ENCODE measurements at places on chromosomes 13 and 19.

DNA sequence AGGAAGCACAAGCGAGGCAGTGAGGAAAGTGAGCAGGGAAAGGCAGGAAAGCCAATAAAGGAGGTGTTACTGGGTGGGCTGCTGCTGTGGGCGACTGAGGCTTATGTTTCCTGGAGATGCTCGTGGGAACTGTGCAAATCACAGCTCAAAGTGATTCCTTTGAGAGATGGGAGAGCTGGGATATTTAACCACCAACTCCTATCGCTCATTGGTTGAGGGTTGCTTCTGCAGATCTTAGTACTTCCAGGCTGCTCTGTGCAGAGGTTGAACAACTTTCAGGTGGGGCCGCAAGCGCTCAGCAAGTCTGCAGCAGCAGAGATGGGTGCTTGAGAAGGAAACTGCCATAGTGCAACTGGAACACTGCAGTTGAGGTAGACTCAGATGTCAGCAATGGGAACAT is 8.4 kb downstream of the PCDH8 start:
- no peak for DNase-seq

DNA sequence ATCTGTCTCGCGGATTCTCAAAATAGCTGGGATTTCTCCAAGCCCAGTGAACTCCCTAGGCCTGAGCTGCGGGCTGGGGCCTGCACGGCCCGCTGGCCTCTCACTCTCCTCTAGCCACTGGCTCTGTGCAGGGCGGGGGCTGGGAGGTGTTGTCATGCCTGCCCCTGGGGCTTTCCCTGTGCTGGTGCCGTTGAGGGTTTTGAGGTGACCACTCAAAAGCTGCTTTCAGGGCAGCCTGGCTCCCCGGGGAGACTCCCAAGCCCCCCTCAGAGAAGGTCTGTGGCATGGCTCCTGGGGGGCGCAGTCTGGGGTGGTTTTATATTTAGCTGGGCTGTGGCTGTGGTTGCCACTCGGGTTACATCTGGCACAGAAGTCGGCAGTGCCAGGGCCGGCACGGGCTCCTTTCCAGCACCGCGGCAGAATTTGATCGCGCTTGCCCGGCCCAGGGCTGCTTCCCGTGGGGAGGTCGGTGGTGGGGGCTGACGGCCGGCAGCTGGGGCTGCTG is 10.0 kb downstream of the NDUFB7 start:
- no peak for DNase-seq

- DNase-seq, result no peak
These were observed 199.1 kb downstream of the DCT start for GRCh38 chr13:94280349-94280748.

GRCh38 chr13:33611121-33611805 is 206.7 kb upstream of the RFC3 start:
- peak; percentile 35 for DNase-seq

DNA sequence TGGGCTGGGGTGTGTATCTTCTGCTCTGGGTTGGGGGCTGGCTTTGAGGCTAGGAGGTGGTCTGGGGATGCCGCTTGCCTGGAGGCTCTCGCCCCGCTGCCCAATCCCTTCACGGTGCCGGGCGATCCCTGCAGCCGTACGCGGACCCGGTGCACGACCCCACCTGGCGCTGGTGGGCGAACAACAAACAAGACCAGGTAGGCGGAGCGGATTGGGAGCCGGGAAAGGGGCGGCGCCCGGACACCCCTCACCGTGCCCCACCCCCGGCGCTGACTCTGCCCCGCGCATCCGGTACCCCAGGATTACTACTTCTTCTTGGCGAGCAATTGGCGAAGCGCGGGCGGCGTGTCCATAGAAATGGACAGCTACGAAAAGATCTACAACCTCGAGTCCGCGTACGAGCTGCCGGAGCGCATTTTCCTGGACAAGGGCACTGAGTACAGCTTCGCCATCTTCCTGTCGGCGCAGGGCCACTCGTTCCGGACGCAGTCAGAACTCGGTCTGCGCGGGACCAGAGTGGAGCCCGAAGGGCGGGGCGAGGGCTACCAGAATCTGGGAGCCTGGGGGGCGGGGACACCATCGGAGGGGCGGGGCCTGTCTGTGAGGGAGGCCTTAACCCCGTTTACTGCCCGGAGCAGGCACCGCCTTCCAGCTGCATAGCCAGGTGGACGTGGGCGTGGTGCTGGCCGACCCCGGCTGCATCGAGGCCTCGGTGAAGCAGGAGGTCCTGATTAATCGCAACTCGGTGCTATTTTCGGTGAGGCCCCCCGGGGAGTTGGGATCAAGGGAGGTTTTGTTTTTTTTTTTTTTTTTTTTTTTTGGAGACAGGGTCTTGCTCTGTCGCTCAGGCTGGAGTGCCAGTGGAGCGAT is 12.1 kb upstream of the PSMD8 start:
- DNase-seq, result no peak

DNA sequence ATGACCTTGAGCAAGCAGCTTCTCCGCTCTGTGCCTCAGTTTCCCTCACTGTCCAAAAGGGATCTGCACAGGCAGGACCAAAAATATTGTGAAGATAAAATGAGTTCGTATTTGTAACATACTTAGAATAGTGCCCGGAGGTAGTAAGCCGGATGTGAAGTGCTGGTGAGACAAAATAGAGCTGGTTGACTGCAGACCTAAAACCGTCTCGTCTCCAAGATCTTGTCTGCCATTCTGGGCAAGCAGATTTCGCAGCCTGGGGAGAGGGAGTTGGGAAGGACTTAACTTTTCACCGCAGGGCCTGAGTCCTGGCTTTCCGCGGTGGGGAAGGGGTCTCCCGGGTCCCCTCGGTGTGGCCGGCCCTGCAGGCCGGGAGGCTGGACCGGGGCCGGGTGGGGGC is 8.2 kb upstream of the BBC3 start:
- no peak for DNase-seq

- DNase-seq, result no peak
These were observed 12.4 kb downstream of the NOSIP start for GRCh38 chr19:49567861-49568441.

DNA sequence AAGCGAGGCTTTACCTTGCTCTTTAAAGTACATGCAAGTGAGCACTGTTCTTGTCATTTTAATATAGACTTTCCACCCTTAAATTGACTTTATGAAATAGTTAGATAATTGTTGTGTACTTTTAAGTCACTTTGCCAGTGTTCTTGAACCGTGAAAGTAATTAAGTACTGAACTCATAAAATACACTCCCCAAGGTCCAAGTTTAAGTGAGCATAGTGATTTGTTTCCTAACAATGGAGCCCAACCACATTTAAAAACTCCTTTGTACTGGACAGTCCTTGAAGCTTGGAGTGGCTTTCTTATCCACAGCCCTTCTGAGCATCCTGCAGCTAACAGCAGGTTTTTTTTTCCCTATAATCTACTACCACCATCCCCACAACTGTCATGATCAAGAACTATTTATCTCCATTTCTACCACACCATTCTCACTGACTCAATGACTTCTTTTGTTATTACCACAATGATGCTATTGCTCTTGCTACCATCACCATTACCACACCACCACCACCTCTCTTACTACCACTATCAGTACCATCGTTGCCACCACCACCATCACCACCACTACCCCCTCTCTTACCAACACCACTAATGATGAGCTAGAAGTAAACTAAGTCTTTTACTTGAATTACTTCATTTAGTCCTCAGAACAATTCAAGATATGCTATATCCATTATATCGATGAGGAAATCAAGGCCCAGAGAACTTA is 452.6 kb downstream of the DIAPH3 start:
- DNase-seq, result peak; percentile 19

GRCh38 chr13:21964686-21965085 is 293.8 kb downstream of the FGF9 start:
- no peak for DNase-seq

- no peak for DNase-seq
These were observed 4.1 kb upstream of the PNKP start for GRCh38 chr19:49871349-49871985.

DNA sequence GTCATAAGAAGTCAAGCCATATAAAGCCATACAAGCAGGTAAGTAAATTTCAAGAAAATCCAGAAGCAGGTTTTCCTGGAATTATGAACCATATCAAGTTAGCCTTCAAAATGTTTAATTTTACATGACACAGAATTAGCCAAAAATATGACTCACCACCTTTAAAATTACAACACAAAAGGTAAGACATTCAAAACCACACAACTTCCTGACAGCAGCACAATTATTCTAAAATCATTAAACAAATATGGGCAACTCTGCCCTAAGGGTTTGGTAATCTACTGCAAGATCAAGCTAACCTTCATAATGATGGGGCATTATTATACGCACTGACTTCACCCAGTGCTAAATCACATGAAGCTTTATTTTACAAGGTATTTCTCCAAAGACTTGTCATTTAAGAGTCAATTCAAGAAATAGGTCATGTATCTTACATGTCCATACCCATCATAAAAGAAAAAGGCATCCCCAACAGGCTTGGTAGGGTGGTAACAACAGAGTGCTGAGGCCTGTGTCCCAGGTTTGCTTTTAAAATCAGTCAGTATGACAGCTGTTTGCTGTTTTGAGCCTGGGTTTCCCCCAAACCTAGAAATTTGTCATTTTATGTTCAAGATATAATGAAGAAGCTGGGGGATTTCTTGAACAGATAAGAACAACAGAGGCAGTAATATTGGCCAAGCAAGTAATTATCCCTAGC is 15.2 kb downstream of the RCBTB1 start:
- DNase-seq, result no peak

- no peak for DNase-seq
These were observed 20.0 kb downstream of the CRYL1 start for GRCh38 chr13:20505405-20506366.

DNA sequence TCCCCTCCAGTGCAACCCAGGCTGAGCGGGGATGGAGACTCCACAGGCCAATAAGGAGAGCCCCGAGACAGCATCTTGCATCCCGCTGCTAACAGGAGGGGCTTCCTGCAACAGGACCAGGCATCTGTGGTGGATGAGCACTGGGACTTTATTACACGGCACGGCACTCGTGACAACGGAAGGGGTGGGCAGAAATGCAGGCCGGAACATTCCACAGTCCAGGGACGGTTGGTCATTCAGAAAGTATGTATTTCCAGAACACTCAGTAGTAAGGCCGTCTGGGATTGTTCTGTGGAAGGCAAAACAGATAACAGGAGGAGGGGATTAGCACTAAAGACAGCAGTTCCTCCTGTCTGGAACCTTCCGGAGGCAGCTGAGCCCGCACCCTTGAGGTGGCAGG is 3.3 kb upstream of the TM6SF2 start:
- DNase-seq, result no peak

GRCh38 chr13:44151474-44151873 is 222.2 kb upstream of the SERP2 start:
- DNase-seq, result no peak

- peak; percentile 95 for DNase-seq
These were observed 61.1 kb upstream of the FAM216B start for GRCh38 chr13:42720113-42720857.

DNA sequence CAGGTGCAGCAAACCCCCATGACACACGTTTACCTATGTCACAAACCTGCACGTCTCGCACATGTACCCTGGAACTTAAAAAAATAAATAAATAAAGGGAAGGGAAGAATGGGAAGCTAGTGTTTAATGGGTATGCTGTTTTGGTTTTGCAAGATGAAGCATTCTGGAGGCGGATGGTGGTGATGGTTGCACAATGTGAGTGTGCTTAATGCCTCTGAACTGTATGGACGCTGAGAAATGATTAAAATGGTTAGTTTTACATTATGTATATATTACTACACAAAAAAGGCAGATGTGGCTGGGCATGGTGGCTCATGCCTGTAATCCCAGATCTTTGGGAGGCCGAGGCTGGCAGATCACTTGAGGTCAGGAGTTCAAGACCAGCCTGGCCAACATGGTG is 17.8 kb downstream of the NFILZ start:
- DNase-seq, result no peak

GRCh38 chr19:45477186-45477585 is 9.4 kb downstream of the FOSB start:
- no peak for DNase-seq

DNA sequence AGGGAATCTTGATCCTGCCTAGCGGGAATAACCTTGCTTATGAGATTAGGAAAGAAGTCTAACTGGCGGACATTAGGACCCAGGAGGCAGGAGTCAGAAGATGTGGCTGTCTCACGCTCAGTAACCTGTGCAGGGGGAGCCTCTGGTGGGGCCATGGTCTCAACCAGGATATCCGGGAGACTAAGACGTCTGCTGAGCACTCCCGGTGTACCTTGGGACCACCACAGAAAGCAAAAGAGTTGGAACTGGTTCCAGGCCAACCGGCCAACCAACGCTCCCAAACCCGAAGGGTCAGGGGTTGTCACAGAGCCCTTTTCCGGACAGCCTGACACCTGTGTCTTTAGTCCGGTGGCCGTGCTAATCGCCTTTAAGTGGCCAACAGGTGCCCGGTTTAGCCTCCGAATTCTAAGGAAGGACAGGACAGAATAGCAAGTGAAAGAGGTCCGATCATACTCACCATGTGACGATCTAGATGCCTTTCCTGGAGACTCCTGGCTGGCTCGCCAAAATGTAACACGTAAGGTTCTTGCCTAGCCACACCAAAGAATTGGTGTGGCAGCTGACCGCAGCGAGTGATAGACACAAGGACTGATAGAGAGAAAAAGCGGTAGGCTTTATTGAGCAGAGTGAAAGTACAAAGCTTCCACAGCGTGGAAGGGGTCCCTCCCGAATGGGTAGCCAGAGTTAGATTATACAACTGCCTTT is 103.9 kb upstream of the DIAPH3 start:
- no peak for DNase-seq

DNA sequence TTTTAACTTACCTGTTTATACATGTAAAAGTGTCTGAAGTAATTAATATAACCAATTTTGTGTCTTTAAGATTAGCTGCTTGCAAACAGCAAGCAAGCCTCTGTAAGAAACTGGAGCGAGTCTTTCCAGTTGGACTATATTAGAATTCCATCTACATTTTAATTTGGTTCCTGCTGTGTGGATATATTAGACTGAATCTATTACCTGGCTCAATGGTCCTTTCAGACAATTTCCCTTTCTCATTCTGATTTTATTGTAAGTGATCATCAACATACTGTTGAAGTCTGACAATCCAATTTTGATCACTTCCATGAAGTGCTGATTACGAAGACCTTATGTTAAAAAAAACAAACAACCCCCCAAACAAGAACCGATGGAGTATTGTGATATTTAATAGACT is 72.3 kb downstream of the GPC5 start:
- no peak for DNase-seq

GRCh38 chr13:48527955-48528354 is 4.9 kb downstream of the RCBTB2 start:
- no peak for DNase-seq

DNA sequence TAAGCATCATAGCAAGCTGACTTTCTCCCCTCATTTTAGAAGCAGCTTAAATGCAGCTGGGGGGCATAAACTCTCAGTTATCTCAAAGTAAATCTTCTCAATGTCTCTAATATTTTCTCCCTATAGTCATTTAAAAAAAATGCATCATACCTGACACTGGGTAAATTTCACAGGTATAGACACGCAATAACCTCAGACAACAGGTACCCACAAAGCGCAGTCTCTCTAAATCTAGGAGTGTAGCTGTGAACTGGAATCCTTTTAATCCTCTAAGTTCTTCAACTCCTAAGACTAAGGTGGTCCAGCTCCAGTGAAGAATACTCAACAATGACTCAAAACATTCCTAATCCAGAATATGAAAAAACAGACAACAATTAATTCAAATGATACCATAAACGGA is 141.2 kb downstream of the MYCBP2 start:
- no peak for DNase-seq
